ENCODE measurements at places on chromosomes 7 and 10. TPM values are rescaled to one million over a fixed set of nuclear protein-coding genes. Genes with fewer than 3 reads are reported as not detected.

The ARPC1A gene
- 119 TPM for total RNA-seq

The ZNF365 gene
- 152 TPM for total RNA-seq

The PIP gene
- not detected for total RNA-seq

- DNase-seq, result no peak
Observed at GRCh38 chr10:101484175-101484745, 103.8 kb downstream of the POLL start.

GRCh38 chr7:32241636-32242035, 171.4 kb upstream of the PDE1C start:
- DNase-seq, result no peak

- no peak for DNase-seq
Observed at GRCh38 chr7:80413383-80413945, 98.4 kb downstream of the GNAT3 start.

GRCh38 chr7:16235147-16236114, 185.9 kb downstream of the CRPPA start:
- no peak for DNase-seq

GRCh38 chr10:122643931-122644534, 55.6 kb downstream of the C10orf120 start:
- DNase-seq, result no peak

GRCh38 chr7:133081119-133081598, 731 bp downstream of the CHCHD3 start:
- DNase-seq, result no peak

DNA sequence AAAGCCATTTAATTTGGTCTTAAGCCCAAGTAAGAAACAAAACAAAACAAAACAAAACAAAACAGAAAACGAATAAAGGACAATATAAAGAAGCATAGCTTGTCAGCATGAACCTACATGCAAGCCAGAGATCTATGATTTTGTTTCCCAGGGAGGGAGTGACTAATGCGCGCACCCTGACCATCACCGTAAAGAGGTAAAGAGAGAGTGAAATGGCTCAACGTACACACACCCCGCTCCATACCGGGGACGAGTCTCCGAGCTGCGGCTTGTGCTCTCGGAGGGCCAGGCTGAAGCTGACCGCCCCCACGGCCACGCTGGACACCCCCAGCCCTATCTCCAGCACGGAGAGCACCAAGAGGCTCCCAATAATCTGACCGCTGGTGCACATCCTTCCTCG, 1.1 kb downstream of the TMEM196 start:
- peak; percentile 38 for DNase-seq

DNA sequence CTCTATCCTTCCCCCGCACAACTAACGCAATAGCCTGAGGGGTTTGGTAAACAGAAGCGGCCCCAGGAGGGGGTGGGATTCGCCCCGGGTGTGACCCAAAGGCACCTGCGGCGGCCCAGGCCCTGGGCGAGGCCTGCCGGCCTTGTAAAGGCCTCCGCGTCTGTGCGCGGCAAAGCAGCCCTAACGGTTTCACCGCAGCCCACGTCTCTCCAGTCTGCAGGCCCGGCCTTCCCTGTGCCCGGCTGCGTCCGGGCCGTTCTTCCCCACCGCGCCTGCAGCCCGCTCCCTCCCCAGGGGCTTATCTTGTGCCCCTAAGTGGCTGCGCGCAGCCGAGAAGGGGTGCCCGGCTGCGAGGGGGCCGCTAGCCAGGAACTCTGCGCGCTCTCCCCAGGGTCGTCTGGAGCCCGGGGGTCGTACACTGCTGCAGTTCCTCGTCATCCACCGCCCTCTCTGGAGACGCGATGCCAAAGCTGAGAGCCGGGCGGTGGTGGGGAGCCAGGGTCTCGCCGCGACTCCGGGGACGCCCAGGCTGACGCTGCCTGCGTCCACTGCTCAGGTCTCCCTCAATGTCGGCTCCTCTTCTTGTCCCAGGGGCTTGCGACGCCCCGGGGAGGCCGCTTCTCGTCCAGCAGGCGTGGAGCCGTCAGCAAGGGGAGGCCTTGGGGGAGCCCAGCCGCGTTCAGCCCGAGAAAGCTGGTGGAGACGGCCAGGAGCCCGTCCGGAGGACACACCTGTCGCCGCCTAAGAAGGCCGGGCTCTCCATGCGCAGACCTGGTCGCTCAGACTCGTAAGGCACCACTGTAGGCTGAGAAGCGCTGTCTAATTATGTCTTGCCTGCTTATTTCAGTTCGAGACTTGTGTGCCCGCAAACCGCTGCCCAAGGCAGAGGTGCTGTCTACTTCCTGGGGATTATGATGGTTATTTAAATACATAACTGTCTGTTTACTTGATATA, 132.3 kb downstream of the SPAG6 start:
- DNase-seq, result no peak

GRCh38 chr10:117092386-117092785, 45.7 kb downstream of the VAX1 start:
- DNase-seq, result peak; percentile 45

GRCh38 chr7:106419455-106420182, 134.8 kb upstream of the NAMPT start:
- DNase-seq, result no peak

DNA sequence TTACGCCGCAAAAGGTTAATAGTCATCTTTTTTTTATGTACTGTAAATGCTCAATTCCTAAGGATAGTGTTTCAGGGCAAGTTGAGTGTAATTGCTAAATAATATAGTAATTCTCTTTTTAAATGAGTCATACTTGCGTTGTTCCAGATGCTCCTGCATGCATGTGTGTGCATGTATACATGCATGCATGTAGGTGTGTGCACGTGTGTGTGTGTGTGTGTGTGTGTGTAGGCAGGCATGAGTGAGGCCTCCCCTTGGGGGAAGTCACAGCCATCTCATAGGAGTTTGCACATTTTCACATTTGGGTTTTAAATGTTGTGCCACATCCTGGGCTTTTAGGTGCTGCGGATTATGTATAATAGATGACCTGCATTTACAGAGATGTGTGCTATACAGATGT, 1095.8 kb downstream of the KCNMA1 start:
- no peak for DNase-seq

- no peak for DNase-seq
Observed at GRCh38 chr7:13945670-13946069, 43.8 kb downstream of the ETV1 start.

- DNase-seq, result no peak
Observed at GRCh38 chr10:48495282-48496045, 109.4 kb downstream of the ARHGAP22 start.

DNA sequence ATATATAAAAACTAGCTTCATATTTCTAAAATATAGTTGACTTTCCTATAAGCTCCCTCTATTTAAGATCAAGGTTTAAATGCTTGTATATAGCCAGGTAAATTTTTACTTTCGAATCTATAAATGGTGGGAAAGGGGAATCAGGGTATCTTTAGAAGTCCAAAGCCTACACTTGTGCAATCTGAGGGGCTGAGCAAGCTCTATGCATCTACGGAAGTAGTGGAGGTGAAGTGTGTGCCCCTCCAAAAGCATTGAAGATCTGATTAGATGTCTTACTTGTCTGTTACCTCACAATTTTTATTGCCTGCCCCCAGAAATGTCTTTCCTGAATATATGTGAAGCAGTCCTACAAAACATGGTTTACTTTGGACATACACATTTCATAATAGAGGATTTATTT, 1.6 kb downstream of the AKAP9 start:
- no peak for DNase-seq

GRCh38 chr7:7966141-7966734, 2.4 kb upstream of the GLCCI1 start:
- no peak for DNase-seq

DNA sequence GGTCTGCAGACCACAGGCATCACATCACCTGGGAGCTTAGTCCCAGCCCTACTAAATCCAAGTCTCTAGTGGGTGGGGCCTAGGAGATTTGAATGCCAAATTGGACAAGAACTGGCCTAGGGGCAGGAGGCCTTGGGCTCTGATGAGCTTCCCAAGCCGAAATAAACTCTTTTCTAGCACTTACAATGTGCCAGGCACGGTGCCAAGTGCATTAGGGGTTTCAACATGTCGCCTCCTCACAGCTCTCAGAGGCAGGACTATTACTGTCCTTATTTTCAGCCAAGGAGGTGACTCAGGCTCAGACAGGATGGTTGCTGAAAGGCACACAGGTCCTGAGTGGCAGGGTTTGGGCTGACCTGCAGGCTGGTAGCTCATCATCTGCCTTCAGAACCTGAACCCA, 9.2 kb upstream of the CPA1 start:
- no peak for DNase-seq

- DNase-seq, result no peak
Observed at GRCh38 chr7:66626331-66626934, 2.2 kb upstream of the KCTD7 start.

DNA sequence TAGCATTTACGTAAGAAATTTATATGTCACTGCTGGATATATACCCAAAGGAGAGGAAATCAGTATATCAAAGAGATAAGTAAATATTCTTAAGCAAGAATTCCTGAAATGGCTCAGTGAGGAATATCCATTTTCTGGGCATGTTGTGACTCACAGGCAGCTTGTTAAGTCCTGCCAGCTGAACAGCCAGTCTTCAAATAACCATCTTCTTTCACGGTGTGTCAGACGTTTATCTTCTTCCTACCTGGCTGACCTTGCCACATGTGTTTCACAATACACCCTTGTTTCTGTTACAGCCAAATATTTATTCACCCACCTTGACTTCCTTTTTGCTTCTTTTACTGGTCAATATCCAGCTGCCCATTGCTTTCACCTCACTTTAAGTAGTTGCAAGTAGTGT, 648.1 kb downstream of the ANKRD7 start:
- no peak for DNase-seq

Measured in dorsolateral prefrontal cortex (tissue), 122 donors.